ENCODE measurements at places on chromosomes 11 and 22.

GRCh38 chr11:131099013-131099412 is 182.7 kb upstream of the SNX19 start:
- peak; percentile 13 for DNase-seq

DNA sequence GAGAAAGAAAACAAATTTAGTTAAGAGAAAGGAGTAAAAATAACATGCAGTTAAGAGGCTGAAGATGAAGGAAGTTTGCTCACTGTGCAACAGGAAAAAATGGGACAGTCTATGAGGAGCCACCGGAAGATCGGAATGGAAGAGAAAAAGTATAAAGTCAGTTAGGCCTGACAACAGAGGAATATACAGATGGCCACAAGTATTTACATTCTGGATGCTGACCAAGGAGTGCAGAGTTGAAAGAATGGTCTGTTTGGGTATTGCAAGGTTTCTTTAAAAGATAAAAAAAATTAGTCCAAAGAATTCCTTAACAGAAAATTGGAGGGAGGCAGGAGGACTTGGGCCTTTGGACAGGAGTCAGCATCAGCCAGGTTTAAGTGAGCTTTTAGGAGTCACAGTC is 37.5 kb downstream of the RBFOX2 start:
- DNase-seq: no peak

- no peak for DNase-seq
These were observed 19.7 kb upstream of the ARHGAP8 start for GRCh38 chr22:44732661-44733060.

DNA sequence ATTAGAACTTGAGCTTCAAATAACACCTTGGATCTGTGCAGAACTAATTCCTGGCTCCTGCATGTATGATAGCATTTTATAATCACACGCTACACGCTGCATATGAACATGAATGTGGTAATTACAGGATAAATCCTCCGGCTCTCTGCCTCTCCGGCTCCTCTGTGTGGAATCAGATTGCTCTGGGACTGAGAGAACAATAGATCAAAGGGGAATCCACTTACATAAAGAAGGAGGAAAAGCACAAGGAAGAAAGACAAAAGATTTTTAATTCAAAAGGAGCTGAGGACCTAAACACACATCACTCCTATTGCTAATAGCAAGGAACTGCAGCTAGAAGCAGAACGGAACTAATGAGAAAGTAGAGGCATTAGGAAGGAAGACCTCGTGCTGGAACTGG is 240.9 kb downstream of the NTM start:
- DNase-seq: no peak

GRCh38 chr11:27807596-27807995 is 107.3 kb upstream of the BDNF start:
- DNase-seq: no peak

DNA sequence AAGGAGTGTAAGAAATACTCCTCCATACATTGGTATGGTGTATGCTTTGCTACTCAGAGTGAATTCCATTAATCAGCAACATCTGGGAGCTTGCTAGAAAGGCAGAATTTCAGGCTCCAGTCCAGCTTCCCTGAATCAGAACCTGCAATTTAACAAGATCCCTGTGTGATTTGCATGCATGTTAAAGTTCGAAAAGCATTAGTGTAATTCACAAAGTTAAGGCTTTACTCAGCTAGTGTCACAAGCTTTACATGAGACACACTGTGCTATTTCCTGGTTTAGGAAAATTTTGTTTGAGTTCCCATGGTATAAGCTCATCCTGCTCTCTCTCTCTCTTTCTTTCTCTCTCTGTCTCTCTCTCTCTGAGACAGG is 37.0 kb upstream of the HEPHL1 start:
- no peak for DNase-seq

- no peak for DNase-seq
These were observed 8.4 kb upstream of the MMP7 start for GRCh38 chr11:102538932-102539331.

DNA sequence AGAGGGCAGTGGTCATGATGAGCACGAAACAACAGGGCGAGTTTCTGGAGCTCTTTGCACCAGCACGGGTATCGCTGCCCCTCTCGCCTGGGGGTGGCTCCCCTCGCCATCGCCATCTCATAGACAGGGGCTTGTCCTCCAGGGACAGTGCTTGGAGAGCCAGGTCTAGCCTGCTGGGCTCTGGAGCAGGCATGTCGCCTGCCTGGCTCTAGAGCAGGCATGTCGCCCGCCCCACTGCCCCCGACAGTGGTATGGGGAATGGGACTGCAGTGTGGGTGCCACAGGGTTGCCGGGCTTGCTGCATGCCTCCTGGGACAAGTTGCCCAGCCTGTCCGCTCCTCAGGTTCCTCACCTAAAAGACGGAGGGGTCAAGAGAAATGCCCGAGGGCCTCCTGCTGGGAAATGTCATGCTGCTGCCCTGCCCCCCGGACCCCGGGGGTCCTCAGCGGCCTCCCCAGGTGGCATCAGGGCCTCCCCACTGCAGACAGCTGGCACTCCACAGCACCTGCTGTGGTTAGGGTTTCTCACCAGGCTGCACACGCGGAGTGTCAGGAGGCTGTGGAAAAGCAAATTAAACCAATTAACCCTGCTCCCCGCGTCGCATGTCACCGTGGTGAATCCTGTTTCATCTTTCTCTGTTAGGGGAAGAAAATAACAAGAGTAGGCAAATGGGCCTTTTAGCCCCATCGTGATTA is 403.0 kb downstream of the TBC1D22A start:
- DNase-seq: no peak

GRCh38 chr11:59259867-59260475 is 47.2 kb upstream of the MPEG1 start:
- no peak for DNase-seq

DNA sequence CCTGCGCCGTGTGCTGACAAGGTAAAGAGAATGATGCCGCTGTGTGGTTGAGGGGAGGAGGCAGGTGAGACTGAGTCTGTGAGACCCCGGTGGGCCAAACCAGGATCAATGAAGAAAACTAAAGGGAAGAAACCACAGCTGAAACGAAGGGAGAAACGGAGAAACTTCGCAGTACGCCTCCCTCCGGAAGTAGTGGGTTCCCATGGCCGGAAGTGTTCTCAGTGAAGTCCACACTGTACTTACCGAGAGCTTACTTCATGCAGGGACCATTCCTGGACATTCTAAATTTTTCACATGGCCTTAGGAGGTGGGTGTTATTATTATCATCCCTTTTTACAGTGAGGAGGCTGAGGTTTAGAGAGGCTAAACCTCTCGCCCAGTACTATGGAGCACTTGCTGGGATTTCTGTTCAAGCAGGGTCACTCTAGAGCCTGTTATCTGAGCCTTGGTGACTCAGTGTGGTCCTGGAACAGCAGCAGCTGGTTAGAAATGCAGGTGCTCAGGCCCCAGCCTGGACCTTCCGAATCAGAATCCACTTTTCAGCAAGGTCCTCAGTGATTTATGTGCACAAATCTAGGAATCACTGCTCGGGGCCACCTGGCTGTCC is 17.9 kb downstream of the CD5 start:
- no peak for DNase-seq

GRCh38 chr11:126968915-126969314 is 31.7 kb downstream of the KIRREL3 start:
- DNase-seq: no peak

DNA sequence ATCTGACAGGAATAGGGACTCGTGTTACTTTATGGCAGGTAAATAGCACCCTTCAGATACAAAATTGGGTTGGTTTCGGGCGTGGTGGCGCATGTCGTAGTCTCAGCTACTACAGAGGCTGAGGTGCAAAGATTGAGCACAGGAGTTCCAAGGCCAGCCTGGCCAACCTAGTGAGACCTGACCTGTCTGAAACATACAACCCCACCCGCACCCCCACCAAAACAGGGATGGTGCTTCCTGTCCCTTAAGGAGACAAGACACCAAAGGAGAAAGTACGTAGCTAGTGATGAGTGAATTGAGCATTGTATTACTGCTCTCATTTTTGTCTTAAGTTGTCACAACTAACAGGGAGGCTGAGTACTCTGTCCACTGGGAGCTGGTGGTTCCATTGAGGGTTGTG is 14.1 kb downstream of the RBM4 start:
- no peak for DNase-seq

- DNase-seq: peak; percentile 72
These were observed 55.3 kb downstream of the TRMU start for GRCh38 chr22:46390652-46391301.

DNA sequence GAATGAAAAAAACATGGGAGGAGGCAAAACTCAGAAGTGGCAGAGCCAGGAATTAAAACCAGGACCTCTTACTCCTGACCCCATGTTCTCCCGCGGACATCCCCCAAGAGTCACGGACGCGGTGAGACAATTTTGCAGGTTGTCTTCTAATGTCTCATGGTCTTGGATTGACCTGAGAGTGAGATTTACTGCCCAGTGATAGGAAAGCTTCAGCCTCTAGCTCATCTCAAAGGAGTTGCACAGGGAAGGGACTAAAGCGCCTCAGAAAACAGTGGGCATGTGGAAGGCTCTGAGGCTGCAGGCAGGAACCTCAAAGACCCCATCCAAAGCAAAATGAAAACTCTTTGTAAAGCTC is 197.4 kb downstream of the ADAMTS15 start:
- no peak for DNase-seq

- DNase-seq: peak; percentile 38
These were observed 32.2 kb upstream of the PLET1 start for GRCh38 chr11:112292785-112293407.

DNA sequence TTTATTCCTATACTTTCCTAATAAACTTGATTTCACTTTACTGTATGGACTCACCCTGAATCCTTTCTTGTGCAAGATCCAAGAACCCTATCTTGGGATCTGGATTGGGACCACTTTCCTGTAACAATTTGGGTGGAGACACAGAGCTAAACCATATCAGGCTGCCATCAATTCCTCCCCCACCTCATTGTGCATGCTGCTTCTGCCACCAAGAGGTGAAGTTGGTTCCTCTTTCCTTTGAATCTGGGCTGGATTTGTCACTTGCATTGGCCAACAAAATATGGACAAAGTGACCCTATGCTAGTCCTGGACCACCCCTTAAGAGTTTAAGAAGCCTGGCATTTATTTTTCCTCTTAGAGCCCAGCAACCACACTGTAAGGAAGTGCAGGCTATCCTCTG is 39.4 kb upstream of the CEP295 start:
- no peak for DNase-seq

- DNase-seq: no peak
These were observed 8.0 kb downstream of the B4GALNT4 start for GRCh38 chr11:377174-377865.

GRCh38 chr22:36768141-36768540 is 7.8 kb downstream of the IFT27 start:
- no peak for DNase-seq

- DNase-seq: no peak
These were observed 208.3 kb downstream of the NAV2 start for GRCh38 chr11:19920982-19921381.

- DNase-seq: no peak
These were observed 3.9 kb downstream of the SCGB2A2 start for GRCh38 chr11:62273789-62274275.

DNA sequence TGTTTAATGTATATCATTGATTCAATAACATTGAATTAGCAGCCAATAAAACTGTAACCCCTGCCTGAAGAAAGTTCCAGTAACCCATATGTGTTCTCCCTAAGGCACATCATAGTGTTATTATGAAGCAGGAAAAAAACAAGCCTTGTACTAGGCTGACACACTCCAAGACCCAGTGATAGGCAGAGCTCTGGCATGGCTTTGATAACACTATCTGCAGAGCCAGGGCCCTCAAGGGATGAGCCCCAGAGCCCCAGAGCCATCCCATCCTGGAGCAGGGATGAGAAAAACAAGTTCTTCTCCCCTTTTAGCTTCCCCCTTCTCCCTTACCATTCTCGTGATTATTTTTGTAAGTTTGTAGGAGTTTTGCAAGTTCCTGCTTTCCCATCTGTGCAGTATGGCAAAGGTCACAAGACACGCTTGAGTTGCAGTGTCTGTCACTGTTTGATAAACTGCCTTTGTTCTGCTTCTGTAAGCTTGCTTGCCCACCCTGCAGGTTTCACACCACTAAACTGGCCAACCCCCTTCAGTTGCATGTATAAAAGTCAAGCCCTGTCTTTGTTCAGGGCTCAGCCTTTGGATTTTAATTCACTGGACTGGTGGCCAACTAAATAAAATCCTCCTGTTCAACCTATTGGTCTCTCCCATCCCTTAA is 22.3 kb upstream of the GUCY1A2 start:
- DNase-seq: no peak

DNA sequence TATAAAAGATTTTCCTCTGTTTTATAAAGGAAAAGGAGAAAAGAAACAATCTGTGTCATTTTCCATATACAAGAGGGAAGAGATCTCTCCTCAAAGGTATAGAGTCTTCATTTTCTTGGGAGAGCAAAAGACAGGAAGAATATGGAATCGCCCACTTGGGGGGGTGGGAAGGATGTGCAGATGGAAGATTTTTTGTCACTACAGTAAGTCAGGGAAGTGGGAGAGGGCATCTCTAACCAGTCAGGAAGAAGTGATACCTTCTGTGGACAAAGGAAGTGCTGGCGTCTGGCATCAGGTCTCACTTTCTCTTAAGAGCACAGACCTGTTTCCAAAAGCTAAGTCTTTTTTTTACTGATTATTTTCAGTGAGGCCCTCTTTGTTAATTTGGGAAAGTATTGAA is 1.4 kb downstream of the PRR14L start:
- DNase-seq: peak; percentile 55

DNA sequence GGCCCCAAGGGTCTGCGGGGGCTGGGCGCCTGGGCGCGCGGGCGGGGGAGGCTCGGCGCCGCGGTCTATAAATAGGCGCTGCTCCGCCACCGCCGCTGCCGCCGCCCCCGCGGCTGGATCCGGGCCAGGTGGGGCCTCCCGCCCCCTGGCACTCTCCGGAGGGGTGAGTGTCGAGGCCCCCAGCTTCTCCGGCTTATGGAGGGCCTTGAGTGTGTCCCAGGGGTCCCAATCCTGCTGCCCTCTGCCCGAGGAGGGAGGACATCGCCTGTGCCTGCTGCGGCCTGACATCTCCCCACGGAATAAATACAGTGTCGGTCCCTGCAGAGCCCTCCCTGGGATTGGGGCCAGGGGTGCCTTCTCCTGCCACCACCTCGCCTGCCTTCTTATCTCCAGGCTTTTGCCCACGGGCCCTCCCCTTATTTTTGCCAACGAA is 4.3 kb upstream of the GP1BB start:
- DNase-seq: no peak

DNA sequence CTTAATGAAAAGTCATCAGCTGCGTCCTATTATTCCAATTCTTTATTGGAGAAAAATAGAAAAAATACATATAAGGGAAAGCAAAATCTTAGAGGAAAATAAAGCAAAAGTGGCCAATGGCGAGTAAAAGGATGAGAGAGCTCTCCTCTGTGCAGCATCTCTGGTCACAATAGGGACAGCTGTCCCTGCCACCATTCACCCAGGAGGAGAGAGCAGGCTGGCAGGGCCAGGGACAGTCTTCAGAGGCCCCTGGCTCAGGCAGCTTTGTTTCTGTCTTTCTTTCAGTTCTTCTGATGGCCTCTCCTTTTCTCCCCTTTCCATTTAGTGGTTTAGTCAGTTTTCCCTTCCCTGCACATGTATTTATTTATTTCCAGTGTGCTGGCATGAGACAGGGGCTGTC is 941.3 kb downstream of the NTM start:
- no peak for DNase-seq

DNA sequence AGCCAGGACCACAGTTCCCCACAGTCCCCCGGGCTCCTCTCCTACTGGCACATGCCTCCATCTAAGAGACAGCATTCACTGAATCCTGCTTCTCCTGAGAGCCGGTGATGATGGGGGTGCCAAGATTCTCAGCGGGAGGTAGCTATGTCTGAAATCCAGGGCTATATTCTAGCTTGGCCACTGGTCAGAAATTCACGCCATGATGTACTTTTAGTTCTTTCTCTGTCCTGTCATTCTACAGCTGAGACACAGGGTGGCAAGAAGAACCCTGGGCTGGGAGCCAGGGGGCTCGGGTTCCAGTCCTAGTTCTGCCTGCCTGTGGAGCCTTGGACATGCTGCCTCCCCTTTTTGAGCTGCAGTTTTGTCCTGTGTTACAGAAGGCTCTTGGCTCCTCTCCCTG is 59.2 kb upstream of the PHOX2A start:
- no peak for DNase-seq
